ENCODE measurements at places on chromosomes 7 and 10.

- DNase-seq = peak; percentile 75
These were observed at the start of gene GIMAP1 for GRCh38 chr7:150716368-150716767. TSS of gene GIMAP1 (plus strand) at chr7:150716613. CDS start at chr7:150719048, 2,435 bp downstream.

DNA sequence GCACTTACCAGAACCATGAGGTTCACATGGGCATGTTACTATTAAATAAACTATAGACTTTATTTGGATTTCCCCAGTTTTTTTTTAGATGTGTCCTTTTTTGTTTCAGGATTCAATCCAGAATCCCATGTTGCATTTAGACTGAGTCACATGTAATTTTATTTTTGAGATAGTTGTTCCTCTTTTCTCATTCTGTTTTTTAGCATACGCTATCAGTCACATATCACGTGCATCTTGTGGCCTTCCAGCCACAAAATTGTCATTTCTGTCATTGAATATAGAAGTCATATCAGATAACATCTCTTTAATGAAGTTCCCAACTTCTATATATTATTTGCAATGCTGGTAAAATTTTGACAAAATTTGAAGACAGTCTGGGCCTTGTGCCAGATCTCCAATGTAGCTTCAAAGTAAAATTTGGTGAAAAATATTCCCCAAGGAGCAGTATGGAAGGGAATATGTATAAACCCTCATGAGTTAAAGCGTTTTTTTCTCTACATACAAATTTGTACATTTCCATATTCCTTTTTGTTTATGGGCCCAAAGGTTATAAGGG is 132.3 kb upstream of the MKI67 start:
- DNase-seq = no peak

GRCh38 chr7:11430841-11431240 is 401.2 kb downstream of the THSD7A start:
- no peak for DNase-seq

GRCh38 chr10:29608062-29608461 is 26.7 kb downstream of the SVIL start:
- no peak for DNase-seq

GRCh38 chr10:6558272-6558671 is 21.8 kb downstream of the PRKCQ start:
- peak; percentile 65 for DNase-seq

DNA sequence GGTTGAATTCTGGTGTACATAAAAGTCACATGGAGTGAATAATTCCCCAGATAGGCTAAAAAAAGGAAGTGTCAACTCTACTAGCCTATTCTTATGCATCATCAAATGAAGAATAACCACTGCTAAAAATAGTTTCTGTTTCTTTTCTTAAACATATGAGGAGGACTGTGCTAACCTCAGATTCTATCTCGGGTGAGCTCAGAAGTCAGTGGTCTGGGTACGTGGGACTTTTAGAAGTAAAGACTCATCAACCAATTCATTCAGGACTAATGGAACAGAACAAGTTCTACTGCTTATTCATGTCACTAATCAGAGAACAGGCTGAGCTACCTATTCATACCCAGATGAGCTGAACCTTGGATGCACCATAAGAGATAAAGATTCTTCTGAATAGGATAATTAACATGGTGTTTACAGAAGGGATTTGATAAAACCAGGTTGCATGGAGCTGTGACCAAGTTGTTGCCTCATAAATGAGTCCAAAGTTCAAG is 9.5 kb upstream of the ASAH2 start:
- peak; percentile 27 for DNase-seq

All from CD4-positive, alpha-beta T cell treated with Interleukin-21 for 1 hour (primary cell).